ENCODE measurements at places on chromosomes 11 and 22.
A peak's percentile ranks its signal among the peaks of the same experiment; 100 is the strongest.

- no peak for DNase-seq
Measured at GRCh38 chr11:113773092-113773415, 438 bp downstream of the ZW10 start.

- no peak for DNase-seq
Measured at GRCh38 chr11:134751031-134751585, 339.1 kb upstream of the B3GAT1 start.

- DNase-seq, result peak; percentile 23
Measured at GRCh38 chr22:44828193-44828592, 75.8 kb downstream of the ARHGAP8 start.

DNA sequence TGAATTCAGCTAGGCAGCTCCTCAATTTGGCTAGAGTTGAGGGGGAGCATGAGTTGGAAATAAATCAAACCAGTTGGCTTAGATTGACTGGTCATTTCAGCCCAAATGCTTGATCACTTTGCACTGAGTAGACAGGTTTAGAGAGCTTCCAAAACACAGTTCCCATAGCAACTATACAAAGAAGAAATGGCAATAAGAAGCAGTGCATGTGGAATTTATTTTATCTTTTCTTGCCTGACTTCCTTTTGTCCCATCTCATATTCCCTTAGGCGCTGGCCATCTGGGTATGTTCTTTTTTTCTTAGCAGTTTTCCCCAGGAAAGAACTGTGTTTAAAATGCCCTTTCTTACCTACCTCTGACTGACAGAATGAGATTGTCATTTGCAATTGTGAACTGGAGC is 38.7 kb upstream of the C11orf87 start:
- DNase-seq, result no peak

DNA sequence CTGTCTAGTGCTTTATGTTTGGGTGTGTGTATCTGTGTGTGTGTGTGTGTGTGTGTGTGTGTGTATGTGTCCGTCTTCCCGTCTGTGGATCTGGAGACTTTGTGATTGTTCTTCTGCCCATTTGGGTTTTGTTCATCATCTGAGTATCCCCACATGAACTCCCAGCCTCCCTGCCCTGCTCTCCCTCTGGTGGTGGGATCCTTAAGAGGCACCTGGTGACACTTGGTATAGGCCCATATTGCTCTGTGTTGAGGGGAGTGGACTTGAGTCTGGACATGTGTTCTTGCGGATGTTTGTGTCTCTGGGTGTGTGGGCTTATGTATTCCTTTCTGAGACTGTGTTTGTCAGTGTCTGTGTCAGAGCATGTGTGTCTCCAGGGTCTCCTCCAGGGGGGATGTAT is 15.3 kb downstream of the RCOR2 start:
- no peak for DNase-seq

- no peak for DNase-seq
Measured at GRCh38 chr22:16824716-16825687, at the start of gene XKR3. TSS of gene XKR3 (minus strand) at chr22:16825411. CDS start at chr22:16808073, 17,338 bp downstream.

- DNase-seq, result no peak
Measured at GRCh38 chr22:36549033-36549432, 20.1 kb upstream of the EIF3D start.

GRCh38 chr22:19150482-19151328 is 613 bp upstream of the GSC2 start:
- DNase-seq, result no peak

GRCh38 chr22:38177926-38178604 is 3.6 kb downstream of the PLA2G6 start:
- DNase-seq, result no peak

DNA sequence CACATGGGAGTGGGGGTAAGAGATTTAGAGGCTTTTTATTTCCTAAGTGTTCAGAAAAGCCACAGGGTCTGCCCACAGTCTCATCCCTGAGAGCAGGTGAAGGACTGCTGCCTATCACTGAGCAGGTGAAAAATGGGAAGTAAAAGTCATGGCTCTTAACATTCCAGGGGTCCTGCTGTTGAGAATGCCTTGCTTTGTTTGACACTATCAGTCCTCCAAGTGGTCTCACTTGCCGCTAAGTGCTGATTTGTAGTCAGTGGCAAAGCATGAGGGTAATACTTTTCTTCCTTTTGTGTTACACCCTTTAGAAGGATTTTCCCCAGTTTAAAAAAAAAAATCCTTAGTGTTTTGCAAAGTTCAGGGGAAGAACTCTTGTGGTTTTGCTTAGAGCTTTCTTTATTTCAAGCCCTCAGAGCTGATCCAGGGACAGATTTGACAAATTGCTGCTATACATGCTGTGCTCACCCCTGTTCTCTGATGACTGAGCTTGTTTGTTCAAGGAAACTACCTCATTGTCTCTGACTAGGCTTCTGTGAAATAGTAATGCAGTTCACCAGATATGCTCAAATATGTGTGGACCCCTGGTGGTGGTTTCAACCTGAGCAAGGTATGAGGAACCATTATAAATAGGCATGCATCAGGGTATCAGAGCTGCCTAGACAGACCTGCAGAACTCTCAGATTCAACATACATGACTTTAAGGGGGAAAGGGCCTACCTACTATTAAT is 141.0 kb downstream of the ARHGAP42 start:
- no peak for DNase-seq

- no peak for DNase-seq
Measured at GRCh38 chr22:17481424-17481823, 81.9 kb upstream of the SLC25A18 start.

DNA sequence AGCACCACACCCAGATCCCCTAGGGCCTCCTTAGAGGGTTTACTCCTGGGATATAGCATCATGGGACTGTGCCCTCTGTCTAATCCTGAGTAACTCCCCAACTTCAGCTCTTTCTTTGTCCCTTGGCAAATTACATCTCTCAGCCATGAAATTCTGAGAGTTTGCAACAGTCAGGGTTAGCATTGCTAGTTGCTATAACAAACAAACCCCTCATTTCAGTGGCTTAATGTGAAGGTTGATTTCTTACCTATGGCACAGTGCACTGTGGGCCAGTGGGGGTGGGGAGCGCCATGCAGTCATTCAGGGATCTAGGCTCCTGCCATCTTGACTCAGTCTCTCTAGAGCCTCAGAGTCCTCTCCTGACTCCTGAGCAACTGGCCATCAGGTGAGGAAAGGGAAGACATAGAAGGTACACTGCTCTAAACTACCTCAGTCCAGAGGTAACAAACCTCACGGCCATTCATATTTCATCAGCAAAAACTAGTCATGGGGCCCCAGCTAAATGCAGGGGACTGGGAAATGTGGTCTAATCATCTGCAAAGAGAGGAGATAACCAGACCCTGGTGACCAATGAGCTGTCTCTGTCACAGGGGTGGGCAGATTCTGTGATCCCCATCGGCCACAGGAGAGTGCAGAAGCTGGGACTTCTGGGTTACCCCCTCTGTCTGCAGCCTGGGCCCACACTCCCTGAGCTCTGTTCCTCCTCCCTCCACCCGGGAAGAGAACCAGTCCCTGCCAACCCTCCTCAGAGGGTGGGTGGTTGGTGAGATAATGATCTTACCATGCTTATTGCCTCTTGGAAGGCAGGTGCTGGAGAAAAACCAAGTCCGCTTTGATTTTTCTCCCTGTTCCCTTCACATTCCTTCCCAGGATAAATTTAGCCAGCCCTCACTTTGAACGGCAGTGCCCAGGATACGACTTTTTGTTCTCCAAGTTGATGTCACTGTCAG is 17.5 kb downstream of the PRG3 start:
- DNase-seq, result no peak

DNA sequence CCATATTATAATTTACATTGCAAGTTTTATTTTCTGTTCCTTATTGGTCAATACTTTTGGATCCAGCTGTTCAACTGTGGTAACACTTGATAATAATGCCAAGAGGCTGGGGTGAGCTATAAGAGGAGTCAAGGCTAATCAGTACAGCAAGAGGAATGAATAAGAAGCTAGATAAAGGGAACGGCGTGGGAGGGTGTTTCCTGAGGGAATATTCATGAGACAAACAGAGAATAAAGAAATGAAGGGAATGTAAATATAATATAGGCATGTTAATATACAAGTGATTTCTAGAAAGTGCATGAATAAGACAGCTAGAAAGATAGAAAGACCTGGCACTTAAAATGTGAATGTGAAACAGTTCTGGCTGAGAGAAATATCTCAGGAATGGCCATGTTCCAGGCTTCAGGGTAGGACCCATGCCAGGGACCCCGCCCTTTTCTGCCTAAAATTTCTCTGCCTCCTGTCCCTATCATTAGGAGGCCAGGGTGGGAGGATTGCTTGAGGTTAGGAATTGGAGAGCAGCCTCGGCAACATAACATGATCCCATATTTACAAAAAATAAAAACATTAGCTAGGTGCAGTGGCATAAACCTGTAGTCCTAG is 3.9 kb downstream of the OR51B4 start:
- no peak for DNase-seq

DNA sequence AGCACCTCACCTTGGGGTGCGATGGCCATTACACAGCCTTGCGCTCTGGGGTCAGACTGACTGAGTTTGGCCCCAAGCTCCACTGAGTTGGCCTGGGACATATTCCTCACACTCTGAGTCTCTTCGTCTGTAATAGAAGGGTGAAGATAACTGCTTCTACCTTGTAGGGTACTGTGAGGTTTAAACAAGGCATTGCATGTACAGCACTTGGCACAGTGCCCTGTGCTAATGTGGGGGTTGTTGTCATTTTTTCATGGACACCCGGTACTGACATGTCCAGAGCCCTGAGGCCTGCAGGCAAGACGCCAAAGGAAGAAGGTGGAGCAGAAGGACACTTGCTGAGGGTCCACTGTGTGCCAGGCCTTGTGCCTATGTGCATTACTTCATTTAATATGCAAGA is 50.7 kb downstream of the OTOG start:
- no peak for DNase-seq

DNA sequence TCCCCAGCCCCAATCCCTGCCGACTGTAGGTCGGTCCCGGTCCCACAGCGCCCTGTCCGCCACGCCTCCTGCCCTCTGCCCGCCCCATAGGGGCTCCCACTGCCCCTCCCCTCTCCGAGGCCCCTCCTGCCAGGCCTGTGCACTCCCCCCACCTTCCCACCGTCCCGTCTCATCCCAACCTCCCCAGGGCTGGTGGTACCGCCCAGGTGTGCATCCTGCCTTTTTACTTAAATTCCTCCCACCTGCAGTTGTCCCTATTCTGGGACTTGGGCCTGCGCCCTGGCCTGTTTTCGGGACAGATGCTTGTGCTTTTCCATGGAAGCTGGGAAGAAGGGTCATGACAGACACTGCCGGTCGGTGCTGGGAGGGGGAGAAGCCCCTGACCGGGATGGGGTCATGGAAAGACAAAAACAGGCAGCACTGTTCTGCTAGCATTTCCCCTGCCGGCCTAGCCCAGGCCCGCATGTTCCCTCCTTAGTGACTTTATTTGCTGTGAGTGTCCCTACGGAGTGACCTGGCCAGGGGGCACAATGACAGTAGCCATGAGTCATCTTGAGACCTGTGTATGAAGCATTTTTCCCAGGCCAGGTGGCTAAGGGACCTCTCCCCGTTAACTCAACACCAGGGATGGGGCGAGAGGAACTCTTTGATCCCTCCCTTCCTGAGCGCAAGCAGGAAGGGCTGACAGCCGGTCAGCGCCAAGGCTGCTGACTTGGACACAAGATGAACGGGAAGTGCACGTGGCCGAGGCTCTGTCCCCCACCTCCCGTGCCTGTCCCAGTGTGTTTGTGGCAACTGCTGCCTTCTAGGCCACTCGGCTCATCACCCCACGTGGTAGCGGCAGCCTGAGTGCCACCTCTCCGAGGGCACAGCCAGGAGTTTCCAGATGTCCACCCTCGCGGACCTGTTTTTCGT is 7.1 kb downstream of the TBX1 start:
- no peak for DNase-seq

DNA sequence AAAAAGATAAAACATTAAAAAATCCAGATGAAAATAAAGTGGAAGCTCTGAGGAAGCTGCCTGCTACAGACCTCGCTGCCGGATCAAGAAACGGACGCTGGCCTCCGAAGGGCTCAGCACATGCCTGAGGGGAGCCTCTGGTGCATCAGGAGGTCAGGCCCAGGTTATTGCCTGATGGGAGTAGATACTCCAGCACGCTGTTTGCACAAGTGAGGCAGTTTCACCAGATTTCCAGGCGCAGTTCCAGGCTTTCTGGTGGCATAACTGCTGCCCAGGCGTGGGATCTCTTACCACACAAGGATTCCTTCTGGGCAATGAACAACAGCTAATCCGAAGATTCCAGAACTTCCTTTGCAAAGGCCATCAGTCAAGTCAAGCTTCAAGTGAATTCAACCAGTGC is 154.2 kb downstream of the MPPED1 start:
- no peak for DNase-seq

- DNase-seq, result no peak
Measured at GRCh38 chr22:32849501-32849900, 48.0 kb downstream of the TIMP3 start.

- no peak for DNase-seq
Measured at GRCh38 chr11:67652965-67653845, 2.7 kb upstream of the ACY3 start.

DNA sequence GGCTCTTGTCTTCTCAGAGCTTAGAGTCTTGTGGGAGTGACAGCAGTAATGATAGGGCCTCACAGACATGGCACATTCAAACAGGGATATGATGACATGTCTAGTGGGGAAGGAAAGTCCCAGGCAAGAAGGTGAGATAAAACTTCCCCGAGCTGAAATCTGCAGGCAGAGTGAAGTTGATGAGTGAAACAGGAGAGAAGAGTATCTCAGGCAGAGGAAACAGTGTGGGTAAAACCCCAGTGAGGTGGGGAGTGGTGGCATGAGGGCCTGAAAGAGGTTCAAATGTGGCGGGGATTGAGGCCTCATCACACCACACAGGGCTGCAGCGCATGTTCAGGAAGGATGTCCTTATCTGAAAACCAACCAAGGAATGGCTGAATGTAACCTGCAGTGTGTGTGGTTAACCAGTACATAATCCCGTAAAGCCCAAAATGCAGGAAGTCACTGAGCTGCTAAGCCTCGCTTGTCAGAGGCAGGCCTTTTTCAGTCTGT is 153.8 kb upstream of the E2F8 start:
- peak; percentile 0 for DNase-seq

GRCh38 chr11:111438168-111438567 is 59.1 kb upstream of the POU2AF1 start:
- no peak for DNase-seq

GRCh38 chr11:8732748-8733241 is 50.2 kb downstream of the RPL27A start:
- DNase-seq, result no peak

GRCh38 chr11:85756401-85757200 is 54.3 kb downstream of the SYTL2 start:
- DNase-seq, result no peak

Measured in activated T-cell treated with anti-CD3 and anti-CD28 coated beads for 48 hours (primary cell).